ENCODE measurements at places on chromosomes 16 and 17. TPM values are rescaled to one million over a fixed set of nuclear protein-coding genes. Genes with fewer than 3 reads are reported as not detected.

NRN1L gene
- not detected for total RNA-seq

KRTAP9-4 gene
- not detected for total RNA-seq

MT2A gene
- 205 TPM for total RNA-seq

HEXD gene
- 8.9 TPM for total RNA-seq

NPIPA2 gene
- not detected for total RNA-seq

Data from smooth muscle cell of the umbilical artery (primary cell).